ENCODE measurements at places on chromosomes 4 and X.

DNA sequence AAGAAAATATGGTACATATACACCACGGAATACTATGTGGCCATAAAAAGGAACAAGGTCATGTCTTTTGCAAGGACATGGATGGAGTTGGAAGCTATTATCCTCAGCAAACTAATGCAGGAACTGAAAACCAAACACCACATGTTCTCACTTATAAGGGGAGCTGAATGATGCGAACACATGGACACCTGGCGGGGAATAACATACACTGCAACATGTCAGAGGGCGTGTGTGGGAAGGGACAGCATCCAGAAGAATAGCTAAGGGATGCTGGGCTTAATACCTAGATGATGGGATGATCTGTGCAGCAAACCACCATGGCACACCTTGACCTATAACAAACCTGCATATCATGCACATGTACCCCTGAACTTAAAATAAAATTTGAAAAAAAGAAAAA, 19.5 kb upstream of the CNKSR2 start:
- no peak for DNase-seq

DNA sequence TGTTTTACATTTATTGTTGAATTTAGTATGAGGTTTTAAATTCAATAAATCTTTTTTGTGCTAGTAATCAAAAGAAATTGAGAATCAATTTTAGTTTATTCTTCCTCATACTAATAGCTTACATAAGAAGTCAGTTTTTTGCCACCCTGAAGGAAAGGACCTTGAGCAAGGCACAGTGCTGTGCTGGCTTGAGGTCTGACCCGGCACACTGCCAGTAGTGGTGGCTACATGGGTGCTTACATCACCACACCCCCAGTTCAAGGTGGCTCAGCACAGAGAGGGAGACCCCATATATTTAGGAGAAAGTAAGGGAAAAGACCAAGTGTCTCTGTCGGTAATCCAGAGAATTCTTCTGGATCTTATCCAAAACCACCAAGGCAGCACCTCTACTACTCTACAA, 86.0 kb upstream of the LANCL3 start:
- DNase-seq = no peak

DNA sequence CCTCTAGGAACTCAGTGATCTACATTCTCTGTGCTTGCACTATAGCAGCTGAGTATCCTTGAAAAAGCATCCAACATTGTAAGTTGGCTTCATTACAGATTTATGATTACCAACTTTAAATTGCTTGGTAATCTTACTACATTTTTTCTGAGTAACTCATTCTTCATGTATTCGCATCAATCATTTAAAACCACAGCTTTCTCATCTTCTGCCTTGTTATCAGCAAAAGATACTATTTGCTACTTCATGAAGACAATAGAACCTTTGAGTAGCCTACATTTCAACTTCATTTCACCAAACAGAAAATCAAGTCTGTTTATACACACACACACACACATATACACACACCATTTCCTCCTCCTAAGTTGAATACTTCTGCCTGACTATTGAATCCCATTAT, 6.2 kb upstream of the DCAF8L2 start:
- DNase-seq = no peak

GRCh38 chr4:101010987-101011386, 336.3 kb downstream of the PPP3CA start:
- DNase-seq = no peak

DNA sequence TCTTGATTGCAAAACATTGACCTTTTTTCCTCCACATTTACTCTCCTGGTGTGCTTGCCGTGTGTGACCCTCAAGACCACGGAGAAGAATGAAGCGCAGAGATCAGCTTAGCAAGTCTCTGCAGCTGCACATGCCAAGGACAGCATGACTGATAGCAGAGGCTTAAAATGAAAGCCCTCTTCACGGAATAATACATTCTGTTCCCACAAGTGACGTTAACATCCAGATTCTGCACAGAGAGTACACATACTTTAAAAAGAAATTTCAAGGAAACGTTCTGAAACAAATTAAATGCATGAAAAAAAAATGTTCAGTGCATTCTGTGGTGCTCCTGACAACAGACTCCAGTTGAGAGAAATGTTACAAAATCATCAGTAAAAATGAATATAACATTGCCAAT, 60.9 kb downstream of the SLC7A11 start:
- DNase-seq = no peak

- DNase-seq = peak; percentile 35
Measured at GRCh38 chr4:88104902-88105610, 53.4 kb downstream of the ABCG2 start.

All from amniotic stem cell (primary cell).